ENCODE measurements at places on chromosomes 16 and 17.

- DNase-seq = no peak
These were observed 210.7 kb downstream of the STX8 start for GRCh38 chr17:9364837-9365430.

DNA sequence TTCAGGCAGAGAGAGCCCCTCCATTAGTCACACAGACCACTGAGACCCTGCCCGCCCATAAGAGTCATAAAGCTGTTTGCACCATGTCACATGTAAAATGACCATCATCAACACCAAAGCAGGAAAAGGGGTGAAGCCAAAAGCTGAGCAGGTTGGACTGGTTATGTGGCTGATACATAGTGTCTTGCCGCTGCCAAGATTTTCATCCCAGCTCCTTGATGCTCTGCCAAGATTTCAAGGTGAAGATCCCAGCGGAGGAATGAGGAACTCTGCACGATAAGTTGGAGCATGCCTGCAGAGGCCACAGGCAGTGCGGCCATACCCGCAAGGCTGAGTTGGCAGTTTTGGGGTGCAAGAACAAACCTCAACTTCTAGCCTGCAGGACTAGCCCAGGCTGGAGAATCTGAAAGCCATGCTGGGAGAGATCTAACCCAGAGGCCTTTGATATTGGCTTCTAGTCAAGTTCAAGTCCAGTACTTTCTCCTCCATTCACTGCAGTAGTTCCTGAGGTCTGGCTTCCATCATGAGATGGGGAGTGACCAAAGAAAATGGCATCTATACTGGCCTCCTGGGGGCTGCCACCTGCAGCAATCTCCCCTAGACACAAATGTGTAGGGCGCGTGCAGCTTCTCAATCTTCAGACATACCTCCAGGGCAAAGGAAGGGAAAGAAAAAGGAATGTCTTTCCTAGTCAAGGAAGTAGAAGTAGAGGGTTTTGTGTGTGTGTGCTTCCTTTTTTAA lies 79.7 kb upstream of the NOL11 start:
- DNase-seq = no peak

DNA sequence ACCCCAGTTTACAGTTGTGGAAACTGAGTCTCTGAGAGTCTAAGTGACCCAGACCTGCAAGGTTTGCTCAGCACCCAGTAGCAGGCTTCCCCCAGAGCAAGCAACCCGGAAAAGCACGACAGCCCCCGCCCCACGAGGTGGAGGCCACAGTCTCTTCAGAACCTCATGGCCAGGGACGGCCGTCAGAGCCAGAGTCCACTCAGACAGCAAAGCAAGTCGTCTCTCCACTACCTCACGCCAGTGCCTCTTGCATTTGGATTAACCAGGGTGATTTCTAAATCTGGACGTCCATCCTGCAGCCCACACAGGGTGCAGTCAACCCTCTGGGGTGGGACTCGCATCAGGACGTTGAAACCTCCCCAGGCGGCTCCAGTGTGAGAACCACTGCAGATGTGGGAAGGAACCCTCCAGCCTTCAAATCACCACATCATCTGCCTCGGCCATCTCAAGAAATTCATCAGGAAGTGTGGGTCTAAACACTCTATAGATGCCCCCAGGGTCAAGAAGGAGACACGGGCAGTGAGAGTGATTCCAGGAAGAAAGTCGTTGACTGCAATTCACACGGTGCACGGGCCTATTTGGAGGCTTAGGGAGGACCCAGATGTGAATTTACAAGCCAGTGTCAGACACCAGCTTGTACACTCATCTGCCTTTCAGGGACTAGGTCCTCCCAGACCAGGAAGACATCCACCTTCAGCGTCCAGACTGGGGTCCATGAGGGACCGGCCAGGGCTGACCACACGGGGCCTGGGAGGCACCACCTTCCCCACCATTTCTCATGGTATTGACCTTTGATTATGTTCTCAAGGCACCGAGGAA lies 20.2 kb upstream of the RBFOX3 start:
- DNase-seq = no peak

DNA sequence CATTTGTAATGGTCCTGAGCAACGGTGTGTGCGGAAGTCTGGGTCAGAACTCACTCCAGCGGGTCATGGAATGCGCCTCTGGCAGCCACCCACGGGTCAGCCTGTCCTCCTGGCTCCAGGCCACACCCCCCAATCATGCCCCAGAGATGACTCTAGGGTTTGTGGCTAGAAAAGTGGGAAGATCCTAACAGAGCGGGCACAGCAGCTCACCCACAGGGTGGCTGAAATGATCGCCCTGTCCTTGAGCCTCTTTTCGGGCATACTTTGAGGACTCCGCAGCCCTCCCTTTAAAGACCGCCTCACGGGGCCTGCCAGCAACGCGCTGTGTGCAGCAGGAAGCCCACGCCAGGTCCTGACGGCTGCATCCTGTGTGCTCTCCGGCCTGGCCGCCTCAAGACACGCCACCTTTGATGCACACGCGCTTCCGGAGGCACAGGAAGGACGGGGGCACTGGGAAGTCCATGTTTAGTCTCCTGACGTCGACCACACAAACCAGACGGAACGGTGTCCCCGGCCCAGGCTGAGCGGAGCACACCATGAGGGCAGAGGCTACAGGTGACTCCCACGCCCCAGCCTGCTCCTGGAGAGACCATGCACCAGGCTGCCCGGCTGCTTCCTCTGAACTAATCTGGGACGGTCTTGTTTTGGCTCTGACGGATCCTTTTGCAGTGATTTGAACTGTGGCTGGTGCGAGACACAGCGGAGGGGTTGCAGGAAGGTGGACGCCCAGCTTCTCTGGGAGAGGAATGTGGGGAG lies 92.9 kb downstream of the TBC1D16 start:
- DNase-seq = no peak

GRCh38 chr17:54967621-54968261 lies 713 bp downstream of the COX11 start:
- DNase-seq = no peak

DNA sequence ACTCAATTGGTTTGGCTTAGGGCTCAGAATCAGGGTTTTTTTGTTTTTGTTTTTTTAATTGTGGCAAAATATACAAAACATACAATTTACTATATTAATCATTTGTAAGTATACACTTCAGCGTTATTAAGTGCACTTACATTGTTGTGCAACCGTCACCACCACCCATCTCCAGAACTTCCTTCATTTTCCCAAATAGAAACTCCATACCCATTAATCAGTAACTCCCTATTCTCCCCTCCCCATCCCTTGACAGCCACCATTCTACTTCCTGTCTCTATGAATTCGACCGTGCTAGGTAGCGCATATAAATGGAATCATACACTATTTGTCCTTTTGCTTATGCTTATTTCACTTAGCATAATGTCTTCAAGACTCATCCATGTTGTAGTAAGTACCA lies 45.2 kb upstream of the DHX40 start:
- DNase-seq = no peak

GRCh38 chr17:8212312-8213180 lies 2.2 kb upstream of the AURKB start:
- no peak for DNase-seq

DNA sequence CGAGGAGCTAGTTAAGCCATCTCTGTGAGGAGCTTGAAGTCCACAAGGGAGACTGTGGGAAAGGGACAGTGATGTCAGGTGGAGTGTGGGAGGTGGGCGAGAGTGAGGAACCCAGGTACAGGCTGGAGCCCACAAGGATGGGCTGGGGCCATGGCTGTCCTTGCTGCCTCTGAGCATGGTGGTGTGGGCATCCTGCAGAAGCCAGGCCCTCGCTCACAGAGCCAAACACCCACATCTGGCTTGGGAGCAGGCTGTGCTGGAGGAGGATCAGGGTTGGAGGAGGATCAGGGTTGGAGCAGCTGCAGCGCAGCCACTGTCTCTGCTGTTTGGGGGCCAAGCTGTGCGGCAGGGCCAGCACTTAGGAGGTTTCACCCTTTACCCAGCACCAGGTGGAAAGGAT lies 58.2 kb upstream of the ENPP7 start:
- no peak for DNase-seq

DNA sequence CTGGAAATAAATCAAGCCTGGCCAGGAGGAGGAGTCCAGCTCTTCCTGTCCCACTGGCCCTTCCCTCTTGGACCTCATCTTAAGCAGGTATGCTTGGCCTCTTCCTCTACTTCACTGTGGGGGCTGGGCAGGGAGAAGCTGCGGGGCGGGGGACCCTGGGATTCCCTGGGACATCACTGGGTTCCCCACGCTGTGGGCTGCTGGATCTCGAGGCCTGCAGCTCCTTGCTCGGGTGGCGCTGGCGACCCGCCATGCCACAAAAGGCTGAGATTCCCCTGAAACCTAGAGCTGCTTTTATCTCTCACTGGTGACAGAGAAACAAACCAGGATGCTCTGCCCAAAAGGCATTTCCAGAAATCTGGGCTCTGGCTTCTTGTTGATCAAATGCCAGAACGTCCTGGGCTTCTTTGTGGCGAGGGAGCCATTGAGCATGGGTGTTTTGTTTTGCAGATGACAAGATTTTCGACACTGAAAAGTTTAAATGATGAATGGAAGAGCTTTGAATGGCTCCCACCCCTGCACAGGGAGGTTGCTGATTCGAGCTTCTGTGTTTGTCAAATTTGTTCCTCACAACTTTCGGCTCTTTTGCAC lies 8.6 kb upstream of the PGS1 start:
- DNase-seq = no peak

- no peak for DNase-seq
These were observed 200.8 kb upstream of the KCNJ16 start for GRCh38 chr17:69874175-69874670.

DNA sequence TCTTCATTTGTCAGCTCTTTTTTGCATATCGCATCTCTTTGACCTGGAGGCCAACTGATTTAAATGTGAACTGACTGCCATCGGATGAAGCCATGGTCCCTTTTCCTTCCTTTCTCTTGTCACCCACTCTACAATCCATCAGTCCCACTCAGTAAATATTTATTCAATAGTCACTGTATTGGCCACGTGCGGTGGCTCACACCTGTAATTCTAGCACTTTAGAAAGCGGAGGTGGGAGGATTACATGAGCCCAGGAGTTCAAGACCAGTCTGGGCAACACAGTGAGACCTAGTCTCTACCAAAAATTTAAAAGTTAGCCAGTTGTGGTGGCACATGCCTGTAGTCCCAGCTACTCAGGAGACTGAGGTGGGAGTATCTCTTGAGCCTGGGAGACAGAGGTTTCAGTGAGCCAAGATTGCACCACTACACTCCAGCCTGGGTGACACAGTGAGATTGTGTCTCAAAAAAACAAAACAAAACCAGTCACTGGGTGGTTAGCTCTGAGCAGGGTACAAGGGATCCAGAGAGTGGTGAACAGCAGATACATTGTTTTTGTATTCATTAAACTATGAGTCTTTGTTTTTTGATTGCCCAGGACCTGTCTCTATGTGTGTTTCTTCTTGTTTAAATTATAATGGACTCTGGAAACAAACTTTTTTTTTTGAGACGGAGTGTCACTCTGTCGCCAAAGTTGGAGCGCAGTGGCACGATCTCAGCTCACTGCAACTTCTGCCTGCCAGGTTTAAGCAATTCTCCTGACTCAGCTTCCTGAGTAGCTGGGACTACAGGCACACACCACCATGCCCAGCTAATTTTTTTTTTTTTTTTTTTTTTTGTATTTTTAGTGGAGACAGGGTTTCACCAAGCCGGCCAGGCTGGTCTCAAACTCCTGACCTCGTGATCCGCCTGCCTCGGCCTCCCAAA lies 6.9 kb downstream of the PHAF1 start:
- no peak for DNase-seq

- DNase-seq = no peak
These were observed 29.9 kb upstream of the FOXF1 start for GRCh38 chr16:86480444-86480843.

DNA sequence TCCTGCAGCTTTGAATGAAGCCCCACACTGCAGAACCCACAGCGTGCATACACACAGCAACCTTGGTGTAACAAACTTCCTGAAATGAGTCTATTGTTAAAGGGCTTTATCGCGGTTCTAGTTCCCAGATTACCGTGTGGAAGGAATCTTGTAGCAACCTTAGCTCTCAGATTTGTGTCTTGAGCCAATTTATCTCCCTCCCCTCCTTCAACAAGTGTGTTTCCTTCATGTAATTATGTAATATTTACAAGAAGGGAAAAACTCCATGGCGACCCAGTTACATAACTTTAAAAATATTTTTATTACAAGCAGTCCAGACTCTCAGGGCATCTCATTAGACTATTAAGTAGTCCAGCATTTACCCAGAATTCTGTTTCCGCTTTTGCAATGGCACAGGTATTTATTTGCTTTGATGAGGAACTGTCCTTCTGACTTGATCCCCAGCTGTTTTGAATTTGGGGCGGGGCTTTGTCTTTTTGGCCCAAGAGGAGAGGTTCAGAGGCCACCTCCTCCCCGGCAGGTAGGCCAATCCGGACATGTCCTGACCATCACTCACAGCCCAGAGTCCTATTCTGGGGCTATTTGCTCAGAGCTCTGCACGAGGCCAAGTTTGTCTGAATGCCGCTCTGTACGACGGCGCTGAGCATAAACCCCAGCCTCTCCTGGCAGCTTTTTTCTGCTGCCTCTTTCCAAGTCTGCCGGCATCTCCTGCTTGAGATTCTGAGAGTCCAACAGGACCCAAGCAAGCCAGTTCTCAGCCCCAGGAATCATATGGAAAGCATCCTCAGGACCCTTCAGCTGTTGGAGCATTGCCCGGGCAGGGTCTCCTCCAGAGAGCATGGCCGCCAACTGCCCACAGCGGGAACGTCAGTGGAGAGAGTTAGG lies 35.6 kb downstream of the CLEC16A start:
- DNase-seq = no peak

DNA sequence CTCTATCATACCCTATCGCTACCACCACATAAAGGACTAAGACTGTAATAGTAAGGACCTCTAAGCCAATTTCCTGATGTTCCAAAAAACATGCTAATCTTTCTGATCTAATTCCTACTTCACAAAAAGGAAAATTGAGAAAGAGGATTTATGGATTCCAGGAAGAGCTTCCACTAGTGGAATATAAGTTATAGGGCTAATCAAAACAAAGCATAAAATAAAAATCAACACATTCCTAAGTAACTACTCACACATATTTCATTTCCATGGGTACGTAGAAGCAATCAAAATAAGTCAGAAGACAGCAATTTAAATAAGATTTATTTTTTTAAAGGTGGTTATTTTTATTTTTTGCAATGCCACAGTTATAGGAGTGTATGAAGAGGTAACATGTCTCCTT lies 12.4 kb downstream of the CCDC43 start:
- no peak for DNase-seq

DNA sequence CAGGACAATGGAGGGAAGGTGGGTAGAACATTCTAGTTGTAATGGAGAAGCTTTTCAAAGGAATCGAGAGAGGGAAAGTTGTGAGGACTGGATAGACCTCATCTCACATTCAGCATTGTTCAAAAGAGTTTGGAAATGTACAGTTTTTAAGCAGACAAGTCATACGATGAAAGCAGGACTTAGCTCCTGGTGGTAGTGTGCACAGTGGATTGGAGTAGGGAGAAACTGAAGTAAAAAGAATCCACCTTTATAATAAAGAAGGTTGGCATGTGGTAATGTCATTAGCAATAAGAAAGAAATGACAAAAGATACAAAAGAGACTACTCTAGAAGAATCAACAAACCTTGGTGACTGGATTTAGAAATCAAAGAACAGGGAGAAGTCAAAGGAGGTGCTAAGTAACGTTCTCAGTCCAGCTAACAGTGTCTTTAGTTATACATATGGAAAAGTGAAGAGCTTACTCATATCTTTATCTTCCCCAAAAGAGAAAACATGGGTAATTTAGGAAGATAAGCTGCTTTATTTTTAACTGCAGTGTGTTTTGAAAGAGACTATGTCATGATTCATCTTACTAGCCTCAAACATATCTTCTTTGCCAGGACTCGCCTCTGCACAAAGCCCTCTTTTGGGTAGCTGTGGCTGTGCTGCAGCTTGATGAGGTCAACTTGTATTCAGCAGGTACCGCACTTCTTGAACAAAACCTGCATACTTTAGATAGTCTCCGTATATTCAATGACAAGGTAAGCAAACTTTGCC lies 18.7 kb upstream of the EVI2A start:
- no peak for DNase-seq

GRCh38 chr16:10601444-10602408 lies 21.3 kb upstream of the EMP2 start:
- no peak for DNase-seq
